ENCODE measurements at places on chromosomes 1 and 21. TPM values are rescaled to one million over a fixed set of nuclear protein-coding genes. Genes with fewer than 3 reads are reported as not detected.

KDM1A gene
- 103 TPM for total RNA-seq

GALNT2 gene
- total RNA-seq: 149 TPM

CD247 gene
- not detected for total RNA-seq

RXFP4 gene
- total RNA-seq: not detected

C8A gene
- total RNA-seq: not detected

SPSB1 gene
- 52.8 TPM for total RNA-seq

CCDC17 gene
- 2.4 TPM for total RNA-seq

ZFP69 gene
- 4.9 TPM for total RNA-seq

- DNase-seq: no peak
- H3K27me3 ChIP-seq: no peaks in the 10 kb centered on the region
- H3K27ac ChIP-seq: peak overlapping the region; percentile 23
- peaks cover 41% of the 10 kb centered on the region for H3K36me3 ChIP-seq
Measured at GRCh38 chr1:8010080-8010664, 15.9 kb downstream of the ERRFI1 start.

GRCh38 chr21:28142697-28143096, 850.0 kb downstream of the LTN1 start:
- H3K27me3 ChIP-seq: no peaks in the 10 kb centered on the region
- H3K4me3 ChIP-seq: no peak overlapping the region
- peak overlapping the region; percentile 31 for H3K27ac ChIP-seq
- no peak for DNase-seq
- no peaks in the 10 kb centered on the region for H3K36me3 ChIP-seq

GRCh38 chr1:109438798-109439297, 12.6 kb upstream of the PSMA5 start:
- no peak overlapping the region for H3K27ac ChIP-seq
- no peak overlapping the region for H3K4me3 ChIP-seq
- H3K27me3 ChIP-seq: peaks cover 2% of the 10 kb centered on the region
- DNase-seq: no peak

DNA sequence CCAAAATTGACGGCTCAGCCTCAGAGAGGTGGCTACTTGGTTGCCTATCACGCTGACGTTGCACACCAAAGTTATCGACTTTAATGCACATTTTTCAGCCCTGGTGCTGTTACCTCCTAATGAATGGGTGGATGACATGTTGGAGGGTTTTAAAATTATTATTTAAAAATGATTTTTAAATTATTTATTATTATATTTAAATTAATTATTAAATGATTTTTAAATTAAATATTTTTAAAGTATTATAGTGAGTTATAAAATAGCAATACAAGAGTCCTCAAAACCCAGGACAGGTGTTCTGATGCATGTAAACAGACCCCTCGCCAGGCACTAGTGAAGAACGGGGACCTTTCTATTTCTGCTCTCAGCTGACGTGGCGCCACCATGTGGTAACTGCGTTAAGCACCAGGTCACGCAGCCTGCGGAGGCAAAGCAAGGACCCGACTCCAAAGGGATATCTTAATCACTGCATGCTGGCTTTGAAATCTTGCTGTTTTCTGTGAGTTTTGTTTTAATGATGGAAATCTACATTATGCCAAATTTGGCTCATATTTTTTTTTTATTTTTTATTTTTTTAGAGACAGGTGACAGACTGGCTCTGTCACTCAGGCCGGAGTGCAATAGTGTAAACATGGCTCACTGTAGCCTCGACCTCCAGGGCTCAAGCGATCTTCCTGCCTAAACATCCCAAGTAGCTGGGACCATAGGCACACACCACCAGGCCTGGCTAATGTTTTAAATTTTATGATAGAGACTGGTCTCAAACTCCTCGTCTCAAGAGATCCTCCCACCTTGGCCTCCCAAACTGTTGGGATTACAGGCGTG, 22.6 kb downstream of the CASP9 start:
- H3K36me3 ChIP-seq: peaks cover 5% of the 10 kb centered on the region
- DNase-seq: no peak
- H3K4me3 ChIP-seq: no peak overlapping the region
- H3K4me1 ChIP-seq: no peaks in the 10 kb centered on the region
- H3K27ac ChIP-seq: no peak overlapping the region

- DNase-seq: no peak
- peaks cover under 1% of the 10 kb centered on the region for H3K4me1 ChIP-seq
- H3K27ac ChIP-seq: no peak overlapping the region
- no peak overlapping the region for H3K4me3 ChIP-seq
- no peaks in the 10 kb centered on the region for H3K36me3 ChIP-seq
Measured at GRCh38 chr1:184843732-184844495, 89.3 kb upstream of the EDEM3 start.

DNA sequence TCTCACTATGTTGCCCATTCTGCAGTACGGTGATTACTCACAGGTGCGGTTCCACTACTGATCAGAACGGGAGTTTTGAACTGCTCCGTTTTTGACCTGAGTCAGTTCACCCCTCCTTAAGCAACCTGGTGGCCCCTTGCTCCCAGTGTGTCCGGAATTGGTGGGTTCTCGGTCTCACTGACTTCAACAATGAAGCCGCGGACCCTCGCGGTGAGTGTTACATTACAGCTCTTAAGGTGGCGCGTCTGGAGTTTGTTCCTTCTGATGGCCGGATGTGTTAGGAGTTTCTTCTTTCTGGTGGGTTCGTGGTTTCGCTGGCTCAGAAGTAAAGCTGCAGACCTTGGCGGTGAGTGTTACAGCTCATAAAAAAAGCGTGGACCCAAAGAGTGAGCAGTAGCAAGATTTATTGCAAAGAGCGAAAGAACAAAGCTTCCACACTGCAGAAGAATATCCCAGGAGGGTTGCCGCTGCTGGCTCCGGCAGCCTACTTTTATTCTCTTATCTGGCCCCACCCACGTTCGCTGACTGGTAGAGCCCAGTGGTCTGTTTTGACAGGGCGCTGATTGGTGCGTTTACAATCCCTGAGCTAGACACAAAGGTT, 17.6 kb upstream of the PARP1 start:
- H3K36me3 ChIP-seq: no peaks in the 10 kb centered on the region
- DNase-seq: no peak
- H3K27ac ChIP-seq: no peak overlapping the region
- H3K4me3 ChIP-seq: no peak overlapping the region
- peaks cover 5% of the 10 kb centered on the region for H3K4me1 ChIP-seq
- peaks cover 4% of the 10 kb centered on the region for H3K27me3 ChIP-seq

- DNase-seq: no peak
- no peaks in the 10 kb centered on the region for H3K36me3 ChIP-seq
- H3K4me3 ChIP-seq: no peak overlapping the region
- peaks cover 7% of the 10 kb centered on the region for H3K27me3 ChIP-seq
Measured at GRCh38 chr1:12052008-12052573, 11.0 kb upstream of the TNFRSF8 start.

DNA sequence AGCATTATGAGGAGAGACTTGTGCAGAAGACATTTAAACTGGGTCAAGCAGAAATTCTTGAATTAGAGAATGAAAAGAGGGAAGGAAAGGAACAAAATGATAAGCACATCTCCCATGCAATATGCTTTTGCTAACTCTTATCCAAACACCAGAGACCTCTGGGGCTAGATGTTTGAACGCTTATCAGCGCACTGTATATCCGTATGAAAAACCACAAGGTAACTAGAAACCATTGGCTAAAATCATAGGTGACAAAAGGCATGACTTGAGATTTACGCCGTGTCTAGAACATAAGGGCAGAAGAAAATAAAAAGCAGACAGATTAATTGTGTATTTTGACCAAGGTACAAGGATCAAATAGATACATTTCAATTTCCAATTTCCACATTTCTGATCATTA, 38.0 kb upstream of the TIAM1 start:
- H3K4me1 ChIP-seq: no peaks in the 10 kb centered on the region
- no peaks in the 10 kb centered on the region for H3K36me3 ChIP-seq
- DNase-seq: no peak
- no peak overlapping the region for H3K4me3 ChIP-seq
- no peak overlapping the region for H3K27ac ChIP-seq

DNA sequence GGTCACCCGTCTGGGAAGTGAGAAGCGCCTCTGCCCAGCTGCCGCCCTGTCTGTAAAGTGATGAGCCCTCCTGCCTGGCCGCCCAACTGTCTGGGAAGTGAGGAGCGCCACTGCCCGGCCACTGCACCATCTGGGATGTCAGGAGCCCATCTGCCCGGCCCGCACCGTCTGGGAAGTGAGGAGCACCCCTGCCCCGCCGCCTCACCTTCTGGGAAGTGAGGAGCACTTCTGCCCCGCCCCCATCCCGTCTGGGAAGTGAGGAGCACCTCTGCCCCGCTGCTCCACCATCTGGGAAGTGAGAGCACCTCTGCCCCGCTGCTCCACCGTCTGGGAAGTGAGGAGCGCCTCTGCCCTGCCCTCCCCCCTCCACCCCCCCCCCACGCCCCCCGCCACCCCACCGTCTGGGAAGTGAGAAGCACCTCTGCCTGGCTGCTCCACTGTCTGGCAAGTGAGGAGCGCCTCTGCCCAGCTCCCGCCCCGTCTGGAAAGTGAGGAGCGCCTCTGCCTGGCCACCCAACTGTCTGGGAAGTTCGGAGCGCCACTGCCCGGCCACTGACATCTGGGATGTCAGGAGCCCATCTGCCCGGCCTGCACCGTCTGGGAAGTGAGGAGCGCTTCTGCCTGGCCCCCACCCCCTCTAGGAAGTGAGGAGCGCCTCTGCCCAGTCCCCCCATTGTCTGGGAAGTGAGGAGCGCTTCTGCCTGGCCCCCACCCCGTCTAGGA, 4.5 kb upstream of the ZZZ3 start:
- DNase-seq: no peak
- H3K27ac ChIP-seq: no peak overlapping the region
- peaks cover 8% of the 10 kb centered on the region for H3K36me3 ChIP-seq

GRCh38 chr1:200411406-200412257, 1.8 kb upstream of the ZNF281 start:
- no peak overlapping the region for H3K27ac ChIP-seq
- H3K4me1 ChIP-seq: peaks cover 47% of the 10 kb centered on the region
- H3K4me3 ChIP-seq: no peak overlapping the region
- no peak for DNase-seq
- no peaks in the 10 kb centered on the region for H3K27me3 ChIP-seq

- H3K27ac ChIP-seq: peak overlapping the region; percentile 4
- H3K4me1 ChIP-seq: peaks cover 10% of the 10 kb centered on the region
- H3K27me3 ChIP-seq: no peaks in the 10 kb centered on the region
- H3K4me3 ChIP-seq: no peak overlapping the region
Measured at GRCh38 chr1:224377676-224378006, 21.0 kb downstream of the CNIH4 start.

DNA sequence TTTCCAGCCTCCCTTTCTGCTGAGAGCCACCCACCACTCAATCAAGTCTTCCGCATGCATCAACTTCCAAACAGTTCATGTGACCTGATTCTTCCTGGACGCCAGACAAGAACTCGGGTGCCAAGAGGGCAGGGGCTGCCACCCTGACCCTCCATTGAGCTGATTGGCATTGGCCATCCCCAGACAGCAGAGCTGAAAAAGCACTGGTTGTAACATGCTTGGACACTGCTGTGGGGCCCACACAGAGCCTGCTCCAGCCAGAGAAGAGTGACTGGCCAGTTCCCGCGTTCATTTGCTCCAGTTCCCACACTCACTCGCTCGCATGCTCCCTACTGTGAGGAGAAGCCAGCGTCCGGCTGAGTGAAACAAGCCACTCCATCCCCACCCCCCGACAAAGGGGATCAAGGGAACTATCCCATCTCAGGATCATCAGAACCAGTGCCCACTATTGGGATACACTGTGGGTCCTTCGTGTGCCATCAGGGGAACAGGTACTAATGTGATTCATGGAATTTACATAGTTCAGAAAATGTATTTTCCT, 420.3 kb downstream of the NPHP4 start:
- peak; percentile 76 for DNase-seq
- no peak overlapping the region for H3K27ac ChIP-seq
- H3K4me1 ChIP-seq: no peaks in the 10 kb centered on the region
- H3K36me3 ChIP-seq: no peaks in the 10 kb centered on the region

DNA sequence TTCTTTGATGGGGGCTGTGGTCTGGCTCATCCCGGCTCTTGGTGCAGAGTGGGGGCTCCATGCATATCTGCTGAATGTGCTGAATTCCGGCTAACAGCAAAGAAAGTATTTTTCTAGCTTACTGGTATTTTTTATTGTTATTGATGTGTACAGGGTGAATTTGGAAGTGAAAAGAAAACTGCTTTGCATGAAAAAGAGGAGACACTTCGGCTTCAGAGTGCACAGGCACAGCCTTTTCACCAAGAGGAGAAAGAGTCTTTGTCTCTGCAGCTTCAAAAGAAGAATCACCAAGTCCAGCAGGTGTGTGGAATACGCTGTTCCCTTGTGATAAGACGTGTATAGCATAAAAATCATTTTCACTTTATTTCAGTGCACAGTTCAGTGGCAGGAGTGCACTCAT, 57.6 kb downstream of the PCNT start:
- H3K27me3 ChIP-seq: no peaks in the 10 kb centered on the region
- H3K27ac ChIP-seq: no peak overlapping the region
- peaks cover 45% of the 10 kb centered on the region for H3K36me3 ChIP-seq

DNA sequence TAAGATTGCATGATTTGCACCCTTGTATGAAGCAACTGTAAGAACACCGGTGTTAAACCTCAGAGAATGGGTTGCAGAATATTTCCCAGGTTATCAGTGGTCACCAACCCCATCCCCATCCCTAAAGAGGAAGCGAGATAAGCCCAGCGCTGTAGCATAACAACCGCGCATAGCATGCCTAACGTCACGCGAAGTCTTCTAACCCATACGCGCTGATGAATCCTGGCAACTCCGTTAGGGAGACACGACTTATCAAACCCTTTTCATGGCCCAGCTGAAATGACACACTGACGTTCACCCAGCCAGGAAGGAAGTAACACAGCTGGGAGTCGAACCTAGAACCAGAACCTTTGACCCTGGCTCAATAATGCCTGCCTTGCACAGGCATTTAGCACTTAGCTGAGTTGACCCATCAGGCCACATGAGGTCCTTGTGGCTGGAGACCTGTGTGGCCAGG, 24.2 kb downstream of the TMEM51 start:
- no peaks in the 10 kb centered on the region for H3K36me3 ChIP-seq
- H3K27me3 ChIP-seq: peaks cover 4% of the 10 kb centered on the region
- DNase-seq: no peak

GRCh38 chr1:162144268-162144667, 74.8 kb downstream of the NOS1AP start:
- no peak overlapping the region for H3K27ac ChIP-seq
- H3K4me1 ChIP-seq: peaks cover 2% of the 10 kb centered on the region
- DNase-seq: no peak

GRCh38 chr1:43691871-43692815, 15.2 kb upstream of the ST3GAL3 start:
- H3K27ac ChIP-seq: no peak overlapping the region
- H3K36me3 ChIP-seq: peaks cover 52% of the 10 kb centered on the region
- peaks cover under 1% of the 10 kb centered on the region for H3K4me1 ChIP-seq
- H3K4me3 ChIP-seq: no peak overlapping the region
